Activated T-cell treated with anti-CD3 and anti-CD28 coated beads, Interleukin-2, amount 50 U/mL, for 72 hours (primary cell): ENCODE measurements at places on chromosomes 1 and 21. TPM values are rescaled to one million over a fixed set of nuclear protein-coding genes. Genes with fewer than 3 reads are reported as not detected.

GRCh38 chr21:32245971-32246370 is 32.9 kb downstream of the MIS18A start:
- peaks cover 22% of the 10 kb centered on the region for H3K27me3 ChIP-seq
- no peak overlapping the region for H3K27ac ChIP-seq
- DNase-seq = no peak
- H3K4me3 ChIP-seq = no peak overlapping the region

DNA sequence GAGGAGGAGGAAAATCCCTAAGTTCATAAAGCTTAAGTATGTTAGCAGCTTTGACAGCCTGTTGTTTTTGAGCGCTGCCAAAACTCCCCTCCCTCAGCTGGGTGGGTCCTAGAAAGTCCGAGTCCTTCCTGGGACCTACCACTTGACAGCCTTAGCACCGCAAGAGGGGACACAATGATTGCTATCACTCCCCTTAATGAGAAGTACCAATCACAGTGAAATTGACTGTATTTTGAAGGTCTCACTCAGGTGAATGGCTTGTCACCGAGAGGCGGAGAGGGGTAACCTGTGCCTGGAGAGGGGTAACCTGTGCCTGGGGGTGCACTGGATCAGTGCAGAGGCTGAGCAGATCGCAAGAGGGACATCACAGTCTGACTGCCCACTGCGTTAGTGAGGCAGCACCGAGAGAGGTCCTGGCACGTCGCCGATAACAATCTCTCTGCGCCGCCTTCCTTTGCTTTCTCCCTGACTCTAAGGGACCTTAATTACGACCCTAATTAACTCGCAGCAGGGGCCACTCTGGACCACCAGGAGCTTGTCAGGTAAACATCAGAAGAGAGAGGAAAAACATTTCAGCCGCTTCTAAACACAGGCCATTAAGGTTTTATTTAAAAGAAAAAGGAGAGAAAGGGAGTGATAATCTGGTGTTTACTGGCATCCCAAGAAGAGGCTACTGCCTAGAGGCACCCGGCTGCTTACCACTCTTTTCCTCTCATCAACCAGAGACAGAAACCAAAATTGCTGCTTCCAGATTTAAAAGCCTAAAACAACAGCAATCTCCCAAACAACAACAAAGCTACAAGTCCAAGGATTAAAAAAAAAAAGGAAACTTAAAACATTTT is 25.7 kb upstream of the KCNK1 start:
- no peaks in the 10 kb centered on the region for H3K4me1 ChIP-seq
- peaks cover 34% of the 10 kb centered on the region for H3K27me3 ChIP-seq
- no peak overlapping the region for H3K27ac ChIP-seq
- peaks cover 3% of the 10 kb centered on the region for H3K36me3 ChIP-seq

Gene CRNN
- total RNA-seq = not detected

DNA sequence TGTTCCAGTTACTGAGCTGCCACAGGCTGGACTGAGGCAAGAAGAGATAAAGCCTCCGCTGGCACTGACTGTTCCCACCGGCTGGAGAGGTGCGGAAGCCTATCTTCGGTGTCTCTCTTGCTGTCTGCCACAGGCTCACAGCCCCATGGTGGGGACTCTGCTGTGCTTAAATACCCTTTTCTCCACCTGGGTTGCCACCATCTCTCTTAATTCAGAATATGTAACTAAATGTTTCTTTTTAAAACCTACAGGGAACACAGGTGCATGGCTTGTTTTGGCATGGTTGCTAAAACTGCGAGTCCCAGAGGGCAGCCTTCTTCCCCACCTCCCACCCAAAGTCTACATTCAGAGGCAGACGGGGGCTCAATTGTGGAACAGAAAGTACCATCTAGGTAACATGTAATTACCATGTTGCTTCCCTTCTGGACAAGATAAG is 8.1 kb upstream of the LBR start:
- no peak overlapping the region for H3K27ac ChIP-seq
- H3K4me3 ChIP-seq = no peak overlapping the region
- no peaks in the 10 kb centered on the region for H3K36me3 ChIP-seq
- no peaks in the 10 kb centered on the region for H3K27me3 ChIP-seq

GRCh38 chr1:91513706-91514105 is 13.1 kb downstream of the CDC7 start:
- DNase-seq = no peak
- no peaks in the 10 kb centered on the region for H3K27me3 ChIP-seq
- no peak overlapping the region for H3K27ac ChIP-seq

- H3K4me1 ChIP-seq = peaks cover 34% of the 10 kb centered on the region
- no peaks in the 10 kb centered on the region for H3K27me3 ChIP-seq
- H3K4me3 ChIP-seq = peak overlapping the region; percentile 28
- no peaks in the 10 kb centered on the region for H3K36me3 ChIP-seq
- DNase-seq = no peak
These were observed 48.4 kb downstream of the CHML start for GRCh38 chr1:241591736-241592135.

DNA sequence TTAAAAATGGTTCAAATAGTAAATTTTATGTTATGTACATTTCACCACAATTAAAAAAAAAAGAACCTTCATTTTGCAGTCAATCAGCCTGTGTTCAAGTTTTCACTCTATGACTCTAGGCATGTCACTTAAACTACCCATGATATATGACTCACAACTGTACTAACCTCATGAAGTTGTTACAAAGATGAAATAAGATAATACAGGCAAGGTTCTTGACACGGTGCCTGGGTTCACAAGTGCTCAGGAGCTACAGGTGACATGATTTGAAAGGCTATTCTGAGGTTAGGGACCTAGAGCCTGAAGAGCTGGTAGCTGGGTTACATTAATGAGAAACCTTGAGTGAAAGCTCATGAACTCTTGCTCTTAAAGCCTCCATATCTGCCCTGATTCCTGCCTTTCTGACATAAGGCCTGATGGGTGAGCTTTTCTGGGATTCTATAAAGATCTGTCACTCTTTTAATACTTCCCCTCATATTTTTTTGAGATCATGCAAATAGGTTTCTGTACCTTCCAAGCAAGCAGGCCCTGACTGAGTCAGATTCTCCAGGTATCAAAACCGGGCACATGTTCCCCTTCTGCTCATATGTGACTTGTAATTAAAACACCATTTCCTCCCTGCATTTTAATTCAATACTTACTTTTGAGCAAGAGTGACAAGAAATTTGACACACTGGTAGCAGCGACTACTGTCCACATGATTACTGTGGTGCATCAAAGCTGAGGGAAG is 34.0 kb downstream of the PCSK9 start:
- peak; percentile 43 for DNase-seq
- H3K27me3 ChIP-seq = no peaks in the 10 kb centered on the region
